ENCODE measurements at places on chromosomes 2 and 18.

- DNase-seq: no peak
Measured at GRCh38 chr2:11592671-11593574, 59.1 kb downstream of the GREB1 start.

DNA sequence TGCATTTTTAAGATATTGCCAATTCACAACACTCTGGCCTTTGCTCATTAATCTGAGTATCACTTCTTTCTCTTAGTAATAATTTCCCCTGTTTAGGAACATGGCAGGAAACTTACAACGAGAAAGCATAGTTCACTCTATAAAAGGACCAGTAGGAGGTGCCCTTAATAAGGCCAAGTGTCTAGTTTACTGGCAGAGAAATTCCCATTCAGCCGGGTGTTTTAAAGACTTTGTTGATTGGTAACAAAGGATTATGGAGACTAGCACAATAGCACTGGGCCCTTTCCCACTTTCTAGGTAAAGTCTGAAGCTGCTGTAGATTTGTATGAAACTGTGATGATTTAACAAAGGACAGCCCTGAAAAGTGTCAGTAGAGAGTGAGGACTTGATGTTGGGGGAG lies 3.1 kb downstream of the DCC start:
- DNase-seq: peak; percentile 79

- DNase-seq: no peak
Measured at GRCh38 chr2:219081701-219082331, 21.1 kb upstream of the IHH start.

DNA sequence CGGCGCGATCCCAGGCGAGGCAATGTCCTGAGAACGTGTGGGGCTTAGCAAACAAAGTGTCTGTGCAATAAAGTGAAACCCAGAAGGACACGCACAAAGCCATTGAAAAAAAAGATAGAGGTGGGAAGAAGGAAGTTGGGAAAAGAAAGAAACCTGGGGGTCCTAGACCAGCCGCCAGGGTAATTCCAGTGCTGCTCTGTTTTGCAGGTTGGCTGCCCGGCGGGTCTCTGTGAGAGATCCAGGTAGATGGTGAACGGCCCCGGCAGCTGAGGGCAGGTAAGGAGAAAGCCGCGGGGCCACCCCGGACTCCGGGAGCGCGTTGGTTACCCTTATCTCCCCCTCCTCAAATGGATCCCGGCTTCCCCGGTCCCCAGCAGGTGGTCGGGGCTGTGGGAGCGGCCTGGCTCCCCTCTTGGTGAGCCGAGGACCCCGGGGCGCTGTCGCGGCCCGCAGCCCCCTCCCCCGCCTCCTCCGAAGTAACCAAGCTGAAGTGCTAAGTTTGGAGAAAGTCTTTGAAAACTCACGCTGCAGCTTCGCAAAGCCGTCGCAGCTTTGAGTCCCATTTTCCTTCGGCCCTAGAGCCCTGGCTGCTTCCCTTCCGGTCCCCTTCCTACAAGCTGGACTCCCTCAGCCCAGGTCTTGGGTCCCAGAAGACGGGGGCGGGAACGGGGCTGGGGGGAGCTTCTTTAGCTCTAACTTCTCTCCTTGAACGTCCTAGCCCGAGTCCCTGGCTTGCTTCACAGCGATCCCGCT lies 588 bp downstream of the OTX1 start:
- DNase-seq: no peak

- no peak for DNase-seq
Measured at GRCh38 chr18:36271153-36271552, 26.4 kb upstream of the FHOD3 start.

- DNase-seq: no peak
Measured at GRCh38 chr18:61388010-61388409, 54.8 kb downstream of the CDH20 start.

DNA sequence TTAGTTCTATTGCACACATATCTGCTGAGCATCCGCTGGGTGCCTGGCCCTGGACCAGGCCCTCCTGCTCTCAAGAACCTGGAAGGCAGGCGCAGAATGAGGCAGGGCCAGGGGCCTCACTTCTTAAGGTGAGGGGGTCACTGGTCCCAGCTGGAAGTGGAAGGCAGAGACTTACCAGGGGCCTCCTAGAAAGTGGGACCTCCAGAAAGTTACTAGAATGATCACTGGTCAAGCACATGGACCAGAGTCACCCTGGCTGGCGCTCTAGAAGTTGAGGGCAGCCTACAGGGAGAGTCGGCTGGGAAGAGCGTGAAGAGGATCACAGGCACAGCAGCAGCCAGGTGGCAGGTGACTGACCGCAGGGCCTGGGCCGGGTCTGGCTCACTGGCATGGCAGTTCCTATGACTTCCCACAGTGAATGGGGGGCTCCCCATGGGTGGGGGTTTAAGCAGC lies 26.1 kb upstream of the MAL start:
- DNase-seq: no peak

- DNase-seq: no peak
Measured at GRCh38 chr18:39793609-39794008, 2161.4 kb upstream of the PIK3C3 start.

DNA sequence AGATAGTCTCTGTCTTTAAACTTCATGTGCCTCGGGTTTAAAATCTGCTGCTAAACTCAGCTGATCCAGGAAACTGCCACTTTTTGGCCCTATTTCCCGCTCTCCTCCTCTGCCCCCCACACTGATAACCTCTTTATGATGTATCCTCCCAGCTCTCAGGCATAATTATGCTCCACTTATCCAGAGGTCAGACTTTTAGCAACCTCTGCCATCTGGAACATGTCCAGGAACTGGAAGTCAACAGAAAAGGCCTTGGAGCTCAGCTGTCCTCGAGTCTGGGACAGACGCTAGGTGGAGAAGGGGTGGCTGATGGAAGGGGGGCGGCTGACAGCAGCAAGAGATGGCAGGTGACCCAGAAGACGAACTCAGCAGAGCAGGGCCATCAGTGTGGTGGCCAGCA lies 41.2 kb downstream of the ASAP2 start:
- no peak for DNase-seq

GRCh38 chr2:1651121-1652033 lies 92.9 kb downstream of the PXDN start:
- DNase-seq: no peak

DNA sequence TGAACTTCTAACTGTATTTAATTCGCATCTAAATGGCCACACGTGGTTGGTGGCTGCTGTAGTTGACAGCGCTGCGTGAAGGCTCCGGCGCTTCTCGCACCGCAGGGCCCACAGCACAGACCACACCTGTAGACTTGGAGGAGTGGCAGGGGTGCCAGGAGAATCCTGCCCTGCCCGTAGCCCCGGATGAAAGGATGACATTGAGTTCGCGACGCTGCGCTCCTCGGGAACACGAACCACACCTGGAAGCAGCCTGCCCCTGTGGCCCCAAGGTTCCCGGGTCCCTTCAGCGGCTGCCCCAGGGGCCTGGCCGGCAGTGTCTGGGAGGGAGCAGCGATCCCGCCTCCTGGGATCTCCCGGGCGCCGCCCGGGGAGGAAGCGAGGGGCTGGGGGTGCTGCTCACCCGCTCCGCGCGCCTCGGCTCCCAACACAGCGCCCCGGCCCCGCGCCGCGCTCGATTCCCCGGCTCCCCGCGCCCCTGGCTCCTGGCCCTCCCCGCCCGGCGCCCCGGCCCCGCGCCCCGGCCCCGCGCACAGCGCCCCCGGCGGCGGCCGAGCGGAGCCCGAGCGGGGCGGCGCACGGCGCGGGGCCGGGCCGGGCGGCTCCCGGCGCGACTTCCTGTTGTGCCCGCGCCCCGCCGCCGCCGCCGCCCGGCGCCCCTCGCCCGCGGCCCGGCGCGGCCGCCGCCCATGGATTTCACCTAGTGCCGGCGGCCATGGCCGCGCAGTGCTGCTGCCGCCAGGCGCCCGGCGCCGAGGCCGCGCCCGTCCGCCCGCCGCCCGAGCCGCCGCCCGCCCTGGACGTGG lies at the start of gene RNPEPL1:
RNPEPL1 (plus strand) TSS at position 613 of the 806 bp plus-strand sequence; CDS start at position 716, 103 bp downstream.
- no peak for DNase-seq

DNA sequence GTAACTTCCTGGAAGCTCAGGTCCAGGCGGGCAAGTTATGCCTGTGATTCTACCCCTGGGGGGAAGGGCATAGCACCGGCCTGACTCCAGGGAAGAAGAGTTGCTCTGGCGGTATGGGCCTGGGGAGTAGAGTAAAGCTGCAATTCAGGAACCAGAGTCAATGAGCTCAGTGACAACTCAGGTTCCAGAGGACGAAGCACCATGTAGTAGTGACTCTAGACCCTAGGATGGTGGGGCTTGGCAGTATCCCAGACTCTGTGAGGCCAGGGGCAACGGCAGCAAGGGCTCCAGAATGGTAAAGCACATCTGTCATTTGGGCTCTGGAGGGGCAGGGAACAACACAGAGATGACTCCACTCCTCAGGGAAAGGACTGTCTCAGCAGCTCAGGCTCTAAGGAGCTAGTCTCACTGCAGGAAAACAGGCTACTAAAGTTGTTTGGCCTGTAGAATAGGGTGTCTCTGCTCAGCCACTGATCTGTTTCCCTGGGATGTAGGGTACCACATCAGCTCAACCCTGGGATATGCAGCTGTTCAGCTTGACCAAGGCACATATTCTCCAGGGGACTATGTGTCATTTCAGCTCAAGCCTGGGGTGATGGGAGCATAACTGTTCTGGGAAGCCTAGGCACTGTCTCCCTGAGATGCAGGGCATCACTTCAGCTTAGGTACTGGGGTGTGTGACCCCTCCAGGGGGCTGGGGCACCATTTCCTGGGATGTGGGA lies 36.2 kb upstream of the RHOB start:
- no peak for DNase-seq

DNA sequence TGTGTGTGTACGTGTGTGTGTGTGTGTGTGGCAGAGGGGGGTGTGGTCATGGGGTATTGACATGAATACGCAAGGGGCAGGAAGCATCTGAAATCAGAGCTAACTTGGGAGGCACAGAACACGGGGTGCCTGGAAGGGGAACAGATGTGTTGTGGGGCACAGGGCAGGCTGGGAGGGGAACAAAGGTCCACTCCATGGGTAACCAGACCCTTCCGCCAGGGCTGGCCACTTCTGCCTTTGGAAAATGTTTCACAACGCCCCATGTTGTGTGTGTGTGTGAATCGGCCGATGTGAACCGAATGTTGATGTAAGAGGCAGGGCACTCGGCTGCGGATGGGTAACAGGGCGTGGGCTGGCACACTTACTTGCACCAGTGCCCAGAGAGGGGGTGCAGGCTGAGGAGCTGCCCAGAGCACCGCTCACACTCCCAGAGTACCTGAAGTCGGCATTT lies at the start of gene SLC11A1:
SLC11A1 (plus strand) TSS at position 358 of the 451 bp plus-strand sequence. CDS start 96 bp downstream, outside the sequence.
- DNase-seq: no peak

- no peak for DNase-seq
Measured at GRCh38 chr18:63157293-63158011, 162.1 kb downstream of the BCL2 start.
